GM12864 (cell line): ENCODE measurements at places on chromosomes 2 and 18.

DNA sequence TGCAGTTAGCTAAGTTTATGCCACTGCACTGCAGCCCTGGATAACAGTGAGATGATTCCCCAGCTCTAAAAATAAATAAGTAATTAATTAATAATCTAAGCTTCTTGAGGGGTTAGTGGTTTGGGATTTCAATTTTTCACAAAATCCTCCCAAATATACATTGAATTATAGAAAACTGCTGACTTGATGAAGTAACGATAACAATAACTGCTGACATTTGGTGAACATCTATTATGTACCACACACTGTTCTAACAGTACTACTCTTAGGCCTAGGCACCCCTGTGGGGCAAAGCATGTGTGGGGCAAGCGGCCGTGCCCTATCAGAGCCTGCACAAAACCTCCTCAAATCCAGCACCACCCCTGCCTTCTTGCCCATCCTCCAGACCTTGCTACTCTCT is 245.8 kb upstream of the EPHA4 start:
- DNase-seq, result no peak

GRCh38 chr2:65435625-65436168 is 3.3 kb upstream of the SPRED2 start:
- DNase-seq, result no peak

- DNase-seq, result peak; percentile 13
Observed at GRCh38 chr2:156589381-156590079, 153.4 kb downstream of the GPD2 start.

DNA sequence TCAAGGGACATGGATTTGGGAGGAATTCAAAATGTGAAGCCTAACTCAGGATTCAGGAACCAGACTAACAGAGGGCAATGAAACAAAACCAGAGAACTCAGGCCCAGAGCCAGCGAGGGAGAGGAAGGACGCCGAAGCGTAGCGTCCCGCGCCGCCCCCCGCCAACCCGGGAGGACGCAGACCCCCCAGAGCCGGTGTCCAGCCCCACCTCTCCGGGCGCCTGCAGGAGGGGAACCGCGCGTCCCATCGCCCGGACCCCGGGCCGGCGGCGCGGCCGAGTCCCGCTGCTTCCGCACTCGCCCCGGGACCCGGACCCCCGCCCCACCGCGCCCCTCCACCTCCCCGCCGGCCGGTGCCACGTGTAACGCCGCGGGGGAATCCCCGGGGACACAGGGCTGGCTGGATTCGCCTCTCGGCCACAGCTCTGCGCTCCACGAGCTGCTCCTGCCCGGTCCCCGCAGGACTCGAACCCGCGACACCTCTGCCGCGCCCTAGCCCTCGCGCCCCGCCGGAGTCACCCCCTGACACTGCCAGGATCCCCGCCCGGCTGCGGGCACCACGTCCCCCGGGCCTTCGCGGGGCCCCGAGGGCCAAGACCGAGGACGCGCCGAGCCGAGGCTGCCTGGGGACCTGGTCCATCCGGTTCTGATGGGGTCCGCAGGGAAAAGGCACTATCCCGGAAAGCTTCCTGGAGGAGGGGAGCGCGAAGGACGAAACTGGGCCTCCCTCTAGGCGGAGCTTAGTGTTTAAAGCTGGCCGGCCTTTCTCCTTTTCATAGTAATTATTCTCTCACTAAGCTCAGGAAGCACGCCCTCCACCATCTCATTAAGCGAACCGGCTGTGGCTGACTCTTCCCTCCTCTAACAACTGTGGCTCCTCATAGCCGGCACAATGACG is 40.4 kb upstream of the FAM124B start:
- no peak for DNase-seq

DNA sequence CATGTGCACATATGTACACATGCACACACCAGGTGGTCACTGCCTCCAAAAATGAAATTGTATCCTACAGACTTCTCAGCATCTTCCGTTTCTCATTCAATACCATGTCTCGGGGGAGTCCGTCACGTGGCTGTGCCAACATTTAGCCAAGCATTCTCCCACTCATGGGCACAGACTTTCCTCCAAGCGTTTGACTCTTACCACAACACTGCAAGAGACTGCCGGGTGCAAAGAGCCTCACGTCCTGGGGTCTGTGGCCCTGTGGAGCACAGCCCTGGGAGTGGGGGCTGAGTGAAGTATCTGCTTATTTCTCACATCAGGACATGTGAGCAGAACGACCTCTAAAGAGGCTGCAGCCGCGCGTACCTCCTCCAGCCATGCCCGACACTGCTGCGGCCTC is 28.0 kb downstream of the HDAC4 start:
- DNase-seq, result no peak

GRCh38 chr2:128787616-128788015 is 468.9 kb upstream of the HS6ST1 start:
- no peak for DNase-seq

GRCh38 chr2:237257471-237257951 is 156.5 kb downstream of the COL6A3 start:
- no peak for DNase-seq

DNA sequence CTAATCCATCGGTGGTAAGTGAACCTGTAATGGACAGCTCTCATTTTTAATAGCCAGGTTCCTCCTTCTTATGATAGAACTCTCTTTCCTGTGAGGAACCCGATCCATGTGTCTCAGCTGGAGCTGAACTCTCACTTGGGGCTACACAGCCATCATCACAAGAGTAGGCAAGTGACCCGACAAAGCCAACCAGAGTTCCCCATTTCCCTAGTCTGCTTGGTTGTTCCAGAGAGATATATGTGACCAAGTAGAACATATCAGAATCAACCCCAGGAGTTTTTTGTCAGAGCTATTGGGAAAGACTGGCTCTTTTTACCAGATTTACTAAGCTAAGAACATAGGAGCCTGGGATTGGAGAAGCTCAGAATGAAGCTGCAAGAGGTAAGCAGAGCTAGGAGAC is 14.6 kb upstream of the HNRNPLL start:
- no peak for DNase-seq

GRCh38 chr2:2280483-2280882 is 50.6 kb downstream of the MYT1L start:
- no peak for DNase-seq
